Mucosa of descending colon (tissue), 3 donors: ENCODE measurements at places on chromosomes 6 and 20. TPM values are rescaled to one million over a fixed set of nuclear protein-coding genes. Genes with fewer than 3 reads are reported as not detected.
A peak's percentile ranks its signal among the peaks of the same experiment; 100 is the strongest.

Gene C20orf204
- 1.8 TPM for total RNA-seq

Gene TRERF1
- total RNA-seq = 3.8 TPM

Gene KIF25
- 1.1 TPM for total RNA-seq

- no peak for DNase-seq
Measured at GRCh38 chr6:152355166-152355565, 282.0 kb downstream of the SYNE1 start.

GRCh38 chr20:50281831-50282591 is 91.4 kb downstream of the CEBPB start:
- DNase-seq = peak; percentile 46

DNA sequence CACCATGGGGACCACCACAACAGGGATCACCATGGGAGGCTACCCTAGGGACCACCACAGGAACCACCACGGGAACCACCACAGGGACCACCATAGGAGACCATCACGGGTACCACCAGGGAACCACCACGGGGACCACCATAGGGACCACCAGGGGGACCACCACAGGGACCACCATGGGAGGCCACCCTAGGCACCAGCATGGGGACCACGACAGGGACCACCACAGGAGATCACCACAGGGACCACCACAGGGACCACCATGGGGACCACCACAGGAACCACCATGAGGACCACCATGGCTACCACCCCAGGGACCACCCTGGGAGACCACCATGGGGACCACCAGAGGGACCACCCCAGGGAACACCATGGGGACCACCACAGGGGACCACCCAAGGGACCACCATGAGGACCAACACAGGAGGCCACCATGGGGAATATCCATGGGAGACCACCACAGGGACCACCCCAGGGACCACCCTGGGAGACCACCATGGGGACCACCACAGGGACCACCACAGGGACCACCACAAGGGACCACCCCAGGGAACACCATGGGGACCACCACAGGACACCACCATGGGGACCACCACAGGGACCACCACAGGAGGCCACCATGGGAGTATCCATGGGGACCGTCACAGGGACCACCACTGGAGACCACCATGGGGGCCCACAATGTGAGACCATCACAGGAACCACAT is 67.6 kb upstream of the MPC1 start:
- DNase-seq = no peak

DNA sequence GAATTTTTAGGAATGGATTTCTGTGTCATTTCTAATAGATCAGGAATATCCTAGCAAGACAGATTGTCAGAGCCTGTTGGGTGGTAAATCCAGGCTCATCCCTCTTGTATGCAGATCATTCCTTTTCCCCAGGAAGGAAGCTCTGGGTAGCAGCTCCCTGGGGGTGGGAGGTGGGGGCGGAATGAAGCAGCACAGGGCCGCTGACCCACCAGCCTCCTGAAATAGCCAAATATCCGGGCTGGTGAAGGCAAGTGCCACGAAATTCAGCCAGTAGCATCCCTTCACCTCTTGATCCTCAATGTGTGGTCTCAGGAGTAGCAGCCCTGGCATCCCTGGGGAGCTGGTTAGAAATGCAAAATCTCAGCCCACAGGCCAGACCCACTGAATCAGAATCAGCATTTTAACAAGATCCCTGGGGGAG is 256.9 kb downstream of the LRFN2 start:
- DNase-seq = no peak

GRCh38 chr6:47230579-47230978 is 79.1 kb downstream of the TNFRSF21 start:
- DNase-seq = no peak

DNA sequence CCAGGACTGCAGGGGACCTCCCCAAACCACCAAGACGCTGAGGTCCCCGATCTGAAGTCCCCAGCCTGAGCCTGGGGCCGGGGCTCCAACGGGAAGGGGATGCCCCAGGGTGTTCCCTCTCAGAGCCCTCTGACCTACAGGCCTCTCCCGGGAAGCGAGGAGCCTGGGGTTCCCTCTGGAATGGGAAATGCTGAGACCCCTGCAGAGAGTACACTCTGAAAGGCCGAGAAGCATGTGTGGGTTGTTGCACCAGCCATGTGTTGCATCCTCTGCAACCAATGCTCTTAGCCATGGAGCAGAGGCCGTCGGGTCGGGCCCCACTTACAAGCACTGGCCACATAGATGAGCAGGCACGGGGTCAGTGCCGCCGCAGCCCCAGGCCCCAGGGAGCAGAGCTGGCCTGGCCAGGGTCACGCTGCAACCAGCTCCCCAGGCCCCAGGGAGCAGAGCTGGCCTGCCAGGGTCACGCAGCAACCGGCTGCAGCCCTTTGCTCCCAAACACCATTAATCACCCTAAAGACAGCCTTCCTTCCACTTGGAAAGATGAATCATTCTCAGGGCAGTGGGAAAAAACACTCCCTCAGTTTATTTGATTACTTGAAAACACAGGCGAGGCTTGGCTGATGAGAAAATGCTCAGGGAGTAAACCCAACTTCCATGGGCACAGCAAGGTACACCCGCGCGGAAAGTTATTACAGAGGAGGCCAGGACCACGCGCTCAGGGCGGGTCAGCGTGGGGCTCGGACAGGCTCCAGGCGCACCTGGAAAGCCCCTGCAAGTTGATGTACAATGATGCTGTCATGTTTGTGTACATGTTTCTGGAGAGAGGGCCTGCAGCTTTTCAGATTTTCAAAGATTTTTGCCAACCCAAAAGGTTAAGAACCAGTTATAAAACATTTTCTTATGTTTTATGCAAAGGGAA is 78.0 kb upstream of the AFDN start:
- no peak for DNase-seq

GRCh38 chr20:59525500-59526241 is 78.7 kb upstream of the PHACTR3 start:
- peak; percentile 72 for DNase-seq

DNA sequence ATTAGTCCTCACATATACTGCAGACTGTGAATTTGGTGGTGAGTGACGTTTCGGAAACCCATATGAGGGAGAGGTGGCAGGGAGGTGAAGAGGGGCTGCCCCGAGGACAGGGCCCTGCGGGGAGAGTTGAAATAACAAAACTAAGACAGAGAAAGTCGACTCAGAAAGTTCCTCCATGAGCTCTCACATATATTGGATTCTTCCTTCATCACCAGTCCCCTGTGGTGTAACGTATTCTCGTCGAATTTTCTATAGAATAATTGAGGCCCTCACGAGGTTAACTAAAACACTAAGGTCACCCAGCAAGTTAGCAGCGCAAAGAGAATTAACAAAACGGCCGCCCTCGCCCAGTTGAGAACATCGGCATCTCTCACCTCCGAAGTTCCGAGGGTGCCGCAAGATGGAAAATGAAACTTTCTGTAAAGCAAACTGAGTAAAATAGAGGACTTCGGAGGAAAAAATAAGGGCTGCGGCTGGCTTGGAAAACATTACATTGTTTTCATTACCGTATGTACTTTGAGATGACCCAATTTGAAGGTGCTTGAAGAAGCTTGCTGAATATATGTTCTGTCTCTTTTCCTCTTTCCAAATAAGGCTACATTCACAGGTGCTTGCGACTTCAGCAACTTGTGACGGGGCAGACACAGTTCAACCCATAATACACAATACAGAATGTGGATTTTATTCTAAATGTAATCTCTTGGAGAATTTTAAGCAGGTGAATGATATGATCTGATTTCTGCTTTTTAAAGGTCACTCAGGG is 490.9 kb upstream of the JARID2 start:
- no peak for DNase-seq

GRCh38 chr6:29989211-29989610 is 46.9 kb downstream of the HLA-A start:
- no peak for DNase-seq

DNA sequence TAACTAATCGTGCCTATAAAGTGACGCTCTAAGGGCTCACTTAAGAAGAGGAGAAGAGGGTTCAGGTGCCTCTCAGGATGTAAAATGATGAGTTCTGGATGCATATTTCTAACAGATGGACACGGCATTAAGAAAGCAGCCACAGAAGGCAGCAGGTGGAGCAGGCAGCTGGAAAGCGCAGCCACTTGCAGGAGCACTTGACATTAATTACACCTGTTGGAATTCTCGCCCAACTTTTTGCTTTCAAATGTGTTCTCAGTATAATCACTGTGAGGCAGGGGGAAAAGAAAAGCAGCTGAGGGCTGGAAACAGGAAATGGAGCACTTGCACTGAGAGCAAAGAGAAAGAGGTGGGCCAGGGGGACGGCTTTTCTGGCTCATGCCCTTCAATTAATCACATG is 164.2 kb downstream of the NKAIN2 start:
- no peak for DNase-seq
